ENCODE measurements at places on chromosomes 2 and 18.

- no peak for DNase-seq
Observed at GRCh38 chr18:77115192-77115953, 17.2 kb downstream of the MBP start.

GRCh38 chr2:27888790-27889189 is 1.4 kb downstream of the RBKS start:
- DNase-seq = no peak

DNA sequence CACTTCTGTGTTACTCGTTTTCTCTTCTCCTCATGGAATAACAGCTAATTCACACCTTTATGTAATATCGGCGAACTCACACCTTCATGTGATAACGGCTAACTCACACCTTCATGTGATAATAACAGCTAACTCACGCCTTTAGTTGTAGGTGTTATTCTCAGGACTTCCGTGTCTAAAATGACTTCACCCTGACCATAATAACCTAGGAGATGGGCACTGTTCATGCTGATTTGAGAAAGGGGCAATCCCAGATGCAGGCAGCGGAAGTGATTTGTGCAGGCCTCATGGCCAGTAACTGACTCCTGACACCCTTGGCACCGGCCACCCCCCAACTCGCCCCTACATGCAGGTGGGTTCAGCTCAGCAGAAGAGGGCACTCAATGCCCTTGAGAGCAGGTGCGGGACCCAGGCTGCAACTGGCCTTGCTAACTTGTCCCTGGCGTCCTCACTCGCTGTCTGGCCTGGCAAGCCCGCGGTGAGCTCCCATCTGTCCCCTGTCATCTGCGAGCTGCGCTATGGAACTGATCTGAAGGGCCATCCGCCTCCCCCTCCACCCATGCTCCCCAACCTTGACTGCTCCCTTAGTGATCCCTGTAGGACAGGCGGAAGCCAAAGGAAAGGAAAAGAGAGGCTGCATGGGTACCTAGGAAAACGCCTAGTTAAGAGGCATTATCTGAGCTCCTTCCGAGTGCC is 42.6 kb upstream of the MTCL1 start:
- DNase-seq = no peak

- DNase-seq = no peak
Observed at GRCh38 chr2:208315081-208315788, 49.2 kb downstream of the PIKFYVE start.

GRCh38 chr2:223820549-223820948 is 16.8 kb downstream of the AP1S3 start:
- DNase-seq = no peak

All from CD4-positive, alpha-beta T cell treated with Interleukin-2 at 100 ng/mL for 4 hours (primary cell).